ENCODE measurements at places on chromosomes 13 and 19.
A peak's percentile ranks its signal among the peaks of the same experiment; 100 is the strongest.

- no peak for DNase-seq
These were observed 176.8 kb downstream of the ZNF737 start for GRCh38 chr19:20388706-20389225.

DNA sequence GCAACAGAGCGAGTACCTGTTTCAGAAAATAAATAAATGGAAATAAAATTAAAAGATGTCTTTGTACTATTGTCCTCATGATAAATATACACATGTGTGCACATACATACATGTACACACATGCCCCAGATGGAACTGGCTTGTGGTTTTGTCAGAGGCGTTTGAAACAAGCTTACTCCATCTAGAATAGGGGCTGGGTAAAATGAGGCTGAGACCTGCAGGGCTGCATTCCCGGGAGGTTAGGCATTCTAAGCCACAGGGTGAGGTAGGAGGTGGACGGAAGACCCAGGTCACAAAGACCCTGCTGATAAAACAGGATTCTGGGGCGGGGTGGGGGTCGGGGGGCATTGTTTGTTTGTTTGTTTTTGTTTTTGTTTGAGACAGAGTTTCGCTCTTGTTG, 8.1 kb upstream of the SIN3B start:
- no peak for DNase-seq

- DNase-seq = peak; percentile 35
These were observed 83.9 kb downstream of the LRRC63 start for GRCh38 chr13:46295491-46296114.

DNA sequence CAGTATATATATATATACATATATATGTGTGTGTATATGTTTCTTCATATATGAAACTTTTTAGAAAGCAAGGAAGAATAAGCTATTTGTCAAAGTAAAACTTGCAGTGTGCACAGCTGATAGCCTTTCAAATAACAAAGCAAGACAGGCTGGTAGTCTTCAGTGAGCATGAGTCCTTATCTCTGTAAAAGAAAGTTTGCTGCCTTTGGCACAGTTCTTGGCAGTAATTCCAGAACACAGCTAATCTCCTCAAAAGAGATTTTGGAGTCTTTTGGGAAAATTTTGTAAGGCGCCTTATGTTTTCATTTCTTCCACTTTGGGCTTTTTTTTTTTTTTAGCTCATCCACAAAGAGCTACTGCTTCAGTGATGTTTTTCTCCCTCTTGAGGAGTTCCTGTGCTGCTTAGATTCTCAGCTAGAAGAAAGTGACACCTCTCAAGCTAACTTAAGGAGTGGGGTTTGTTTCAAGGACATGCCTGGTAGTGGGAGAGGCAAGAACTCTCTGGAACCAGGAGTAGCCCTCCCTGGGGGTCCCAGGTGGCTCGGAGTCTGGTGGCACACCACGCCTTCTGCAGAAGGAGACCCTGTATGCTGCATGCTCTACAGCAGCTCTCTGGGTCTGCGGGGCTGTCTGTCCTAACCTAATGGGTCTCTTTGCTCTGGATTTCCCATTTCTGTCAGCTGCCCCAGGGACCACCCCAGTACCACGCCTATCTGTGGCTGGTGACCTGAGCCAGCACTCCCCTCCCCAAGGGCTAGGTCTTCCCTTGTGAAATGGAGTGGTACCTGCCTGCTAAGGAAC, 58.8 kb downstream of the TNFRSF19 start:
- DNase-seq = no peak

DNA sequence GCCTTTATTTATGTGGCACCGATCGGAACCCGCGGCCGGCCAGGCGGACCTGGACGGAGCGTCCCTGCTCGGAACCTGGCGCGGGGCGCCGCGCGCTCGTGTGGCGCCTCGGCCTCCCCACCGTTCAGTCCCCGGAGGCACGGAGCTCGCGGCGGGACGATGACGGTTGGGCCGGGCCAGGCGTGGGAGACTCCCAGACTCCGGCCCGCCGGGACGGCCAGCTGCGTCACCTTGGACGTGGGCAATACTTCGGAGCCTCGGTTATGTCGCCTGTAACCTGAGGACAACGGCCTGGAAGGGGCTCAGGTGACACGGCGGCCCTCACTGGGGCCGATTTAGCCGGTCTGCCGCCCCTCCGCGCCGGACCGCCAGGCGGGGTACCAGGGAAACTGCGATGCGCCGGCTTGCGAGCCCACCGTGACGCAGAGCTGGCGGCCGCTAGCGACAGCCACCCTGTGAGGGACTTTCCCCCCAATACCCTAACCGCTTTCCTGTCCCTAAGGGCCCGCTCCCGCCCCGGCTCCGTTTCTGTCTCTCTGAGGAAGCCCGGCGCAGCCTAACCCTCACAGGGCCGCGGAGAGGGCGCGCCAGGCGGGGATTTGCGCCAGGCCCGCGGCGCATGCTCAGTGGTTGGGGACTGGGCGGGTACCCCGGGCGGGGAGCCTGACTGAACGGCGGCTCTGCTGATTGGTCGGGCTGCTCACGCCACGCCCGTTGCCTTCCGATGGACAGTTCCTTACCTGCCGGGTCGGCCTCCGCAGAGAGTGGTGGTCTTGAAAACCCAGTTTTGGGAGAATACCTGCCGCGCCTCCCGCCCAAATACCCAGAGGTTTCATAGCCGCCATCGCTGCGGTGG, 109.5 kb upstream of the DOCK9 start:
- DNase-seq = peak; percentile 88

DNA sequence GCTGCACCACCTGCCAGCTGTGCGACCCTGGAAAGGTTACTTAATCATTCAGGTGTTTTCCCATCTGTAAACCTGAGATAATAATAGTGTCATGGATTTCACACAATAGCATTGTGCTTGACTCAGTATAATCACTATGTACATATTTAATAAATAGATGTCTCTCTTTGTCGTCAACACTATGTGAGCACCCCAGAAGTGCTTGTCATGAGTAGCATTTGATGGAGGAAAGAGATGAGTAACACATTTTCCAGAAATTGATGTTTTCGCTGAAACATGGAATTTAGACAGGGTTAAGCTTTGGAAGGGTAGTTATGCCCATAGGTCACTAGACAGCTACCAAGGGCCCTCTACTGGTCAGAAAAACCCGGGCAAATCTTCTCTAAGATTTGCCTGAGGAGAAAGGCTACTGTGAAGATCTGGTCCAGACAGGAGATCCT, 9.5 kb upstream of the MBNL2 start:
- DNase-seq = no peak

GRCh38 chr13:105918842-105919741, 616.4 kb downstream of the EFNB2 start:
- DNase-seq = no peak

DNA sequence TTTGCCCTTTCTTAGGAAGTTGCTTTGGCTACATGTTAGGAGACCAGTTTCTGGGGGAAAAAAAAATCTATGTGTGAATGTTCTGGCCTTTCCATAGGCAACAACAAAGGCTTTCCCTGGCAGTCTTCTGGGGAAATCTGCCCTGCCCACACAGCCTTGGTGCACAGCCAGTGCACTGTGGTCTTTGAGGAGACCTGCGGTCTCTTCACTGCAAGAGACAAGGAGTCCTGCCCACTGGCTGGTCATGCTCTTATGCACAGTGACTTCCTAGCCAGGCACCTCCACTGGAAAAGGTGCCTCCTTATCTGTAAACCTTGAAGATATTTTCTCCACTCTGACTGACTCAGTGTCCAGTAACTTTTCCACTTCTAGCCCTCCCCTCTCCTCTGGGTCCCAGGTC, 155.1 kb downstream of the SUCLA2 start:
- DNase-seq = no peak

DNA sequence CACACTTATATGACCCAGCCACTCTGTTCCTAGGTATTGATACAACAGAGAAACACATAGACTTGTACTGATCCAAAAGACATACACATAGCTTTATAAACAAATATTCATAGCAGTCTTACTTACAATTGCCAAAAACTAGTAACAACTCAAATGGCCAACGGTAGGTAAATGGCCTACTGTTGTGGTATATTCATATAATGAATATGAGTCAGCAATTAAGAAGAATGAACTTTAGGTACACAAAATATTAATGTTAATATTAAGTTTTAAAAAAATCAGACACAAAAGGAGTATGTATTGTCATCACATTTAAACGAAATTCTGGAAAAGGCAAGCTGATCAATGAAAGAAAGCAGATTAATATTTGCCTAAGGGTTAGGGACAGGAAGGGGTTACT, 19.7 kb downstream of the KPNA3 start:
- DNase-seq = no peak

DNA sequence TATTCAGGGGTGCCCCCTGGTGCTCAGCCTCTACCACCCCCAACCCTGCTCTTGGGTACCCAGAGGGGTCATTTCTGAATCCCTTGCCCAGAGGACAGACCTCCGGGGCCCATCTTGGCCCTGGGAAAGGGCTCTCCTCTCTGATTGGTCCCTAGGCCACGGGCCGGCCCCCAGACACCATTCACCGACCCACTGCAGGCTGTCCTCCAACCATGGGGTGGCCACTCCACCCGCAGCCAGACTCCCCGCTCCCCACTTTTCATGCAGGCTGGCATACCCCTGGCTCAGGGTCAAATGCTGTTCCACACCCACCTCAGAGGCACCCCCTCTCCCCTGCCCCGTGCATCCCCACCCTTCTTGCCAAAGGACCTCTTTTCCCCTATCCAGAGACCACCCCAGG, 14.8 kb downstream of the SMIM24 start:
- DNase-seq = no peak

- no peak for DNase-seq
These were observed 275.8 kb downstream of the SHISA2 start for GRCh38 chr13:25775986-25776385.

GRCh38 chr13:111919849-111920248, 147.1 kb upstream of the SOX1 start:
- no peak for DNase-seq

- no peak for DNase-seq
These were observed 2.8 kb downstream of the ARID3A start for GRCh38 chr19:928471-929202.

DNA sequence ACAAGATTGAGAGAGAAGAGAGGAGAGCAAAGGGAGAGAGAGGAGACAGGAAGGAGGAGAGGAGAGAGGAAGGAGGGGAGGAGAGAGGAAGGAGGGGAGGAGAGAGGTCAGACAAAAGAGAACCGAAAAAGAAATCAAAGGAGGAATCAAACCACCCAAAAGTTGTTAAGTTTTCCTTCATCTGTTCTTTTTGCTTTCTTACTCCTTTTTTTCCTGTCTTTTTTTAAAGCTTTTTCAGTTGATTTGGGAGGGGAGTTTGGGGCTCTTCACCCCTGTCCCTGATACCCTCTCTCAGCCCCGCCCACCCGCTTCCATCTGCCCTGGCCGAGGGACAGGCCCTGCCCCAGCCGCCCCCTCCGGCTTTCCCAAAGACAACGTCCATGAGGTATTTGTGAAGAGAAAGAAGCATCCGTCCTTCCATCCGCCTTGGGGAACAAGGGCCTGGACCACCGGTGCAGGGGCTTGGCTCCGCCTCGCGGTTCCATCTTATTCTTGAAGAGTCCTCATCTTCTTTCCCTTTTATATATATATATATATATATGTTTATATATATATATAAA, 13.3 kb downstream of the ZNF574 start:
- no peak for DNase-seq

GRCh38 chr13:30071969-30072817, 221.8 kb upstream of the UBL3 start:
- no peak for DNase-seq

GRCh38 chr19:13098277-13099072, 4.2 kb downstream of the LYL1 start:
- DNase-seq = no peak

GRCh38 chr13:42101821-42102585, 53.6 kb downstream of the DGKH start:
- DNase-seq = no peak

GRCh38 chr19:3115916-3116602, 19.8 kb upstream of the GNA15 start:
- DNase-seq = no peak

- DNase-seq = no peak
These were observed 12.6 kb downstream of the FBXO46 start for GRCh38 chr19:45717983-45718650.

DNA sequence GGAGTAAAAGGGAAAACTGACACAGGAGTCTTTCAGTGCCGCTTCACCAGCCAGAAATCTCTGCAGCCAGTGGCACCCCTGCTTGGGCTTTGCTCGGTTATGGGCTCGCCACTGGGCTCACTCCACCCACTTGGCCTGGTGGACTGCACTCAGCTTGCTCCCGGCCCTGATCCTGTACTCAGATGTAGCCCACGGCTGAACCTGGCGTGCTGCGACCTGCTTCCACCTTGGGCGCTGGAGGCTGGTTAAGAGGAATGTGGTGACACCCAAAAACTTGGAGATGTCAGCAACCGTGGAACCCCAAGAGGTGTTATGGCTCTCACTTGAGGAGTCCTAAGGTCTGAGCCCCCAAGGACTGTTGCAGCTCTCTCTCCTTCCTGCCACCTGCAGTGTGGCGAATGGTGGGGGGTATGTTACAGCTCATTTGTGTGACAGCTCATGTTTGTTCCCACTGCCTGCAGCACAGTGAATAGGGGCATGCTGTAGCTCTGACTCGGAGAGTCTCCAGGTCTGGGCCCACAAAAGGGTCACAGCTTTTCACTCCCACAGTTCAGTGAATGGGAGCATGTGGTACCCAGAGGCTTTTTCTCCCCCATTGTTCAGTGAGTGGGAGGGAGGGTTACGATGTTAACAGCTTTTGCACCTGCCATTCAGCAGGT, 1124.5 kb upstream of the ATXN8OS start:
- no peak for DNase-seq

DNA sequence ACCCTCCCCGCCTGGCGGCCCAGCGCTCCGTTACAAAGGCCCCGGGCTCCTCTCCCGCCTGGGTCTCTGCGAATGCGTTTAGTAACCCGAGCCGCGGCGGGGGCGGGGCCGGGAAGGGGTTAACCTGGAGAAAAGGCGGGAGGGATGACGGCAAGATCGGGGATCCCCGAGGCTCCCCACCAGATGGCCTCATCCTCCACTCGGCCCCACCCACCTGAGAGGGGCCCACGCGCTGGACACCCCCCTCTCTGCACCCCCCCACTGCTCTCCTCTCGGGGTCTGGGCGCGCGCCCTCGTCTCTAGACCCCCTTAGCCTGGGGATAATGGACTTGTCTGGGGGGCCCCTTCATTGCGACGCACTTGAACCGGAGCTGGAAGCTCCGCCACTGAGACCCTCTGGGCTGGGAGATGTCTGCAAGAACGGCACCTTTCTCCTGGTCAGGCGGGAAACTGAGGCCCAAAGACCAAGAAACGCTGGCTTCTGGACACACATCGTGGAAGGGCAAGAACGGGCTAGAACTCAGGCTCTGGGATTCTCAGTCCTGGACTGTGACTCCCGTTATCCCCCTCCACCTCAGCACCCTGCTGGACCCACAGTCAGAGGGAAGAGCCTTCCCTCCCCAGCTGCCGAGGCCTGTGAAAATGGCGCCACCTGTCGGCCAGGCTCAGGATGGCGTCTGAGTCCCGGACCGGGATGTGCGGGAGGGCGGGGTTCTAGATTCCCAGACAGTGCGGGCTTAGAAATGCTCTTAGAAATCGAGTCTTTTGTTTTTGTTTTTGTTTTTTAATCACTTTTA, 2.9 kb upstream of the LTBP4 start:
- DNase-seq = peak; percentile 61

- no peak for DNase-seq
These were observed 91.1 kb upstream of the SOX1 start for GRCh38 chr13:111975539-111976473.
